NCI-H1694 treated with DMSO at 0.1 percent for 48 hours (cell line): ENCODE measurements at places on chromosomes 6 and 20.

DNA sequence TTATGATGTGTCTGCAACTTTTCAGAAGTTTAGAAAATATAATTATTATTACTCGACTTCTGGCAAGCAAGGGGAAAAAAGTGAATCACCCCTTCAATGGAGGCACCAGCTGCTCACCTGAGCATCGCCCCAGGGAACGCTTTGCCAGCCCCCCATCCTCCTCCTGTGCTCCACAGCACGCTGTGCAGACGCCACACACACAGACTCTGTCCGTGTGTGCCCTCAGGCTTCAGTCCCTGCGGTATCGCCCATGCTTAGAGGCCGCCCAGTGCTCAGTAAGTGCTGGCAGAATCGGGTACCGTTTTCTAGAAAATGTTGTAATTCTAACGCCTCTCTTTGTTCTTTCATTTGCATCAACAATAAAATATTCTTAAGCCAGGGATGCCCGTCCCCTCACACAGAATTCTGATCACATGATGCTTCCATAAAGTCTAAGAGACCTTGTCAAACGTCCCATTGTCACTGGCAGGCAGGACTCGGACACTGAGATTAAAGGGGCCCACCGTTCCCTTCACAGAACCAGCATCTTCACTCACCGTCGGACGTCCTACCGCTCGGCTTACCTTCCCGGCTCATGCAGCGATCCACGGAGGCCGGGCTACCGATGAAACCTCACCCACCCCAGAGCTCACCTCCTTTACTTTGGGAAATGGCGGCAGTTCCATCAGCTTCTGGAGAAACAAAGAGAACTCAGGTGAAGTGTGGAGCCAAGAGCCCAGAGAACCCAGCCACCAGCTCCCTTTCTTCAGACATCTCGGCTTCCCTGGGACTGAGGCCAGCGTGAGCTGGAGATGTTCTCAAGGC, 105.5 kb downstream of the DLL1 start:
- no peak for DNase-seq

DNA sequence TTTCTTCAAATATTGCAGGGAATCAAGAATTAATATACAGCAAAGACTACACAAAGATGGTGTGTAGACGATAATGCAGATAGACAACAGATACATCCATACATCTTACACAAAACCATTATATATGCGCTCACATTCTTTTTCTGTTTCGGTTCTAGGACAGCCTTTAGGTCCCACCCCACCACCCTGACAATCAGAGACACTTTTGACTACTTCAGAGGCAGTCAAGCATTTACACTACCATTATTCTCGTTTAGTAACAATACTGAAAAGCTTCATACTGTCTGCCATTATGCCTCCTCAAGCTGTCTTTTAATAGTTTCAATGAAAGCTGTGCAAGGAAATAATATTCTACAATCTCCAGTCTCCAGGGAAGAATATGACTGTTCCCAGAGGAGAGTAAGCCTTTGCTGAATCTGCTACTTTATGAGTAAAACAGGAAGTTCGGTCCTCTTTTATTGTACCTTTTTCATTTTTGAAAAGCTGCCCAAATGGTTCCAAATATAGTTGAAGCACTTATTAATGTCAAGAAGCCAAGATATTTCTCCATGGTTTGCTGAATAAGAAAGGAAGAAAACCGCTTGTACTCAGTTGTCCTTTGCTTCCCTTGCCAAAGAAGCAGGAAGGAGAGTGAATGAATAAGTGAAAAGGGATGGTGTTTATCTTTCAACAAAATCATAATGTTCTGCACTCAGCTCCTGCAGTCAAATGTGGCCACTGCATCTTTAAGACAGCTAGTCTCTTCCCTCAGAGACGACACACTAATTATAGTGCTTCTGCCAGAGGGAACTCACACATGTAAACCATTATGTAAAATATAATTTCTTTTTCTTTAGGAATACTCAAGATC, 468.3 kb downstream of the CDC5L start:
- no peak for DNase-seq

DNA sequence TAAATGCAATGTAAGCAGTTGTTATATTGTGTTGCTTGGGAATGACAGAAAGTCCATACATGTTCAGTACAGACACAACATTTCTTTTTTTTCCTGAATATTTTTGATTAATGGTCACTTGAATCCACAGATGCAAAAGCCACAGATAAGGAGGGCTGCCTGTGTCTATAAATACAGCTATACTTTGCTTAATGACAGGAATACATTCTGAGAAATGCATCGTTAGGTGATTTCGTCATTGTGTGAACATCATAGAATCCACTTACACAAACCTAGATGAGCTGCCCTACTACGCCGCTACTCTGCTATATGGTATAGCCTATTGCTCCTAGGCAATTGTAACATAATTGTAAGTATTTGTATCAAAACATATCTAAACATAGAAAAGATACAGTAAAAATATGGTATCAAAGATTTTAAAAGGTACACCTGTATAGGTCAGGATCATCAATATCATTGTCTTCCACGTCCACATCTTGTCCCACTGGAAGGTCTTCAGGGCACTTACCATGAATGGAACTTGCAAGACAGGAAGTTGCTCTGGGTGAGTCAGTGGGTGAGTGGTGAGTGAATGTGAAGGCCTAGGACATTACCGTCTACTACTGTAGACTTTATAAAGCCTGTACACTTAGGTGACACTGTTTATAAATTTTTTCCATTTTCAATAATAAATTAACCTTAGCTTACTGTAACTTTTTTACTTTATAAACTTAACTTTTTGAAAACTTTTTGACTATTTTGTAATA, 27.9 kb upstream of the POPDC3 start:
- no peak for DNase-seq

- DNase-seq: no peak
Measured at GRCh38 chr6:16505711-16506357, 255.4 kb downstream of the ATXN1 start.
